Suppressor macrophage (primary cell): ENCODE measurements at places on chromosomes 4 and X.
A peak's percentile ranks its signal among the peaks of the same experiment; 100 is the strongest.

DNA sequence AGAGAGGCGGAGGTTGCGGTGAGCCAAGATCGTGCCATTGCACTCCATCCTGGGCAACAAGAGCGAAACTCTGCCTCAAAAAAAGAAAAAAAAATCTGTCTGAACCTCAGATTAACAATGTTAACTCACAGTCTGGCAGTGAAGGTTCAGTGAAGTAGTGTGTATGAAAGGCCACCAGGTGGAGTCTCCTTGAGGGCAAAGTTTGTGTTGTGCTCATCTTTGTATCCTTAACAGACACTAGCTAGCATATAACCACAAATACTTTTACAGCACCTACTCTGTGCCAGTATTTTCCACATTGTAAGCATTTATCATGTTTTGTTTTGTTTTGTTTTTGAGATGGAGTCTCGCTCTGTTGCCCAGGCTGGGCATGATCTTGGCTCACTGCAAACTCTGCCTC is 46.0 kb upstream of the MGST2 start:
- DNase-seq: peak; percentile 35

- no peak for DNase-seq
Observed at GRCh38 chrX:144798972-144799371, 448.3 kb upstream of the SPANXN1 start.

GRCh38 chr4:43238585-43238984 is 346.1 kb downstream of the GRXCR1 start:
- no peak for DNase-seq

DNA sequence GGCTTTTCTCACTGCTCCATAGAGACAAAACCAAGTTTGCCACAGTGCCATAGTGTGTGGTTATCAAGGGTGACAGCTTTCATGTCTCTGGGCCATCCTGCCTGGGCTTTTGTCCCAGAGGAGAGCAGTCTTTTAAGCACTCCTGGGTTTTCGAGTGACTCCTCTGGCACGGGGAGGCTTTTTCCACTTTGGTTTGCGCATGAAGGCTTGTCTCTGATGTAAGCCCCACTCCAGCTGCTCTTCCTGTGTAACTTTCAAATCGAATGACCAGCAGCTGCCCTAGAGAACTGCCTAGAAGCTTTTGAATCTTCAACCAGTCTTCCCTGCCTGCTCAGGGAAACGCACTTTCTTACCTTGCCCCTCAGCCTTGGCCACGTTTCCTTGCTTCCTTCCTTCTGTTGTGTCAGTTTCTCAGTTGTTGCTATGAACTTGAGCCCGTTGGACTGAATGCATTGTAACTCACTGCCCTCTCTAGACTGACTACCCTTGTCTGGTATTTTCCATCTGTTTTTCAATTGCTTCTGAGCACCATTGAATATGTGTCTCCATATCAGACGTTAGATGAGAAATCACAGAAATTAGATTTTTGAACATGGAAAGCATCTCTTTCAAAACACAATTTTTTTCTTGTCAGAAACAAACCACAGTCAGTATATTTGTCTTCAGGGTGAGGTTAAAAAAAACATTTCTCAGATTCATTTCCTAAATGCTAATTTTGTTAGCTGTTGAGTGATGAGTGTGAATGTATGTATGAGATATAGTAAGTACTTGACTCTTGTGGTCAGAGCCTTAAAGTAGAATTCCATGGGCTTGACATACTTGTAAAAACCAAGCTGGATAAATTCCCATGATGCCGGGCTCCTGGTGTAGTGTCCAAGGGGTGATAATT is 45.3 kb downstream of the SLC9A6 start:
- DNase-seq: no peak

GRCh38 chrX:79371101-79371500 is 4.0 kb upstream of the ITM2A start:
- DNase-seq: no peak

GRCh38 chr4:125519371-125520146 is 204.8 kb downstream of the FAT4 start:
- no peak for DNase-seq

DNA sequence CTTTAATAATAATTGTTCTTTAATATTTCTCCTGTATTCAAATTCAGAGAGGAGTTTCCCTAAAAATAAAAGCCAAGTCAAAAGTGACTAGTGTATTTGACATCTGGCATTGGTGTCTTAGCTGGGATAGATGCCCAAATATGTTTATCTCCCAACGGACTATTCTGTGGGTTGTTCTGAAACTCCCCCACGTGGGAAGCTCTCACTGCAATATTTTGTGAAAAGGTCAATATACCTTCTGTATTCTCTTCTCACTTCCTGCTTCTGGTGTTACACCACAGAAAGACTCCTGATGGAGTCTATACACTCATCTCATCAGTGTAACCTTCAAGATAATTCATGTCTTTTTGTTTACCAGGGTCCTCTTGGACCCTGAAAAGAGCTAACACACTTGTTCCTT is 2052.8 kb upstream of the TENM3 start:
- DNase-seq: no peak

- DNase-seq: peak; percentile 61
Observed at GRCh38 chr4:84753321-84753972, 170.5 kb downstream of the CDS1 start.

GRCh38 chr4:138269175-138269574 is 27.0 kb upstream of the SLC7A11 start:
- no peak for DNase-seq

DNA sequence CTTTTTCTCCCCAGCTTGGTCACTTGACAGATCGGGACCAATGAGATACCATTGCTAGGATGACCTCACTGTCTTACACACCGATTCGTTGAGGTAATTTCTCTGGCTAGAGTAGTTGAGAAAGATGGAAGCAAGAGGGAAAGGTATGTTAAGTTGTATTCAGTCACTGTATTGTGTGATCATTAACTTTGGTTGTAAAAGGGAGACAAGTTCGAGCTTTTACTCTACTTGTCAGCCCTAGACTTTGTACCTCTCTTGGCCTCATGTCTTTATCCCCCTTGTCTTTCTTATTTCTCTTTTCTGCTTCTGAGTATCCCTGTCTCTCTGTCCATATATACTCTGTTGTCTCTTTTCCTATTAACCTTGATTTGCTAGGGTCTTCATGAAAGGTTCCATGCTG is 15.5 kb downstream of the FMR1 start:
- DNase-seq: no peak

GRCh38 chrX:46485897-46486296 is 59.3 kb downstream of the ZNF674 start:
- no peak for DNase-seq
